ENCODE measurements at places on chromosomes 5 and 9. TPM values are rescaled to one million over a fixed set of nuclear protein-coding genes. Genes with fewer than 3 reads are reported as not detected.

The ASPN gene
- 7.3 TPM for polyA plus RNA-seq

The CCNJL gene
- polyA plus RNA-seq: 9.3 TPM

The TEK gene
- 55.6 TPM for polyA plus RNA-seq

The TMEM232 gene
- 5.3 TPM for polyA plus RNA-seq

The AQP3 gene
- 31.5 TPM for polyA plus RNA-seq

The JADE2 gene
- polyA plus RNA-seq: 16.6 TPM

The ARHGEF28 gene
- polyA plus RNA-seq: 12.5 TPM

DNA sequence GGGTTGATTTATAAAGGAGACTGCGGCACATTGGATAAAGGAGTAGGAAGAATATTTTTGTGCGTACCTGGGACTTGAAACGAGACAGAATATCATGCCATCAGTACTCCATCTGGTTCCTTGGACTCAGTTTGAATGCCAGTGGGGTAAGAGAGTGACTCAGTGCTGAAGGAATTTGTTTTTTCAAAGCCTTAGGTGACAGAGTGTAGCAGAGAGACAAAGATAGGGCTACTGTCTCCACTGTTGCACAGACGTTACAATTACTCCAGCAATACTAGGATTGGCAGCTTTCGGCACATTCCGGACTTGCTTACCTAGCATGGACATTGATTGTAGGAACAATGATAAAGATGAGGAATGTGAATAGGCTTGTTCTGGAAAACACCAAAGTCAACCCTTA, 250.7 kb downstream of the KCTD16 start:
- no peak overlapping the region for H3K27ac ChIP-seq
- H3K36me3 ChIP-seq: no peaks in the 10 kb centered on the region
- no peak overlapping the region for H3K4me3 ChIP-seq

DNA sequence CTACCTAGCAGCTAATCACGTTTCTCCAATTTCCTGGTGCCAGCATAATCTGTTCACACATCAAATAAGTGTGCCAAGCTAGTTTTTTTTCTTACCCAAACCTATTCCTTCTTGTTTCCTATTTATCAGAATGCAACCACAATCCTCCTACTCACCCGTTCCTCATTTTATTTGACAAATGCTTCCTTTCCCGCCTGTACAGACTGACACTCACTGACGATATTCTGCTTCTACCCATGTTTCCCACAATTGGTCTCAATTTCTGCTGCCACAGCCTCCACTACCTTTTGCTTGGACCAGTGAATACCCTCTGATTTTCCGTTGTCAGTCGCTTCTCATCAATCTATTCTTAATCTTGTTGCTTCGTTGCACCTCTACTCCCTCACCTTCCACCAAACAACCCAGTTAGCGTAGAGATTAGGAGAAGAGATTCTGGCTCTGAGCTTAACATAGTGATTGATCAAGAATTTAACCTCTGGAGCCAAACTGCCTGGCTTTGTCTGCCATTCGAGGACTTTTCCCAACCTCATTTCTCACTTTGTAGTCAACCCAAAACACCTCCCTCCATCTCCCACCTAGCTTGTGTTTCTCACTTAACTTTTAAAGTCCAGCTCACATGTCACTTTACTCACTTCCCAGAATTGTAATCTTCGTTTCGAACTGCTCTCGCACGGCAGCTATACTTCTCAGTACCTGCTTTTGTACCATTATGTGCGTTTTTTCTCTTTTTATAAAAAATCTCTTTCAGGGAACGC, 729 bp upstream of the TMEM38B start:
- peak overlapping the region; percentile 68 for H3K4me3 ChIP-seq
- no peak for DNase-seq
- H3K27me3 ChIP-seq: peaks cover 41% of the 10 kb centered on the region
- H3K36me3 ChIP-seq: no peaks in the 10 kb centered on the region
- H3K27ac ChIP-seq: no peak overlapping the region
- H3K4me1 ChIP-seq: no peaks in the 10 kb centered on the region

GRCh38 chr5:95283022-95283615, 1.8 kb downstream of the MCTP1 start:
- H3K4me3 ChIP-seq: peak overlapping the region; percentile 47
- no peaks in the 10 kb centered on the region for H3K36me3 ChIP-seq
- peaks cover 10% of the 10 kb centered on the region for H3K4me1 ChIP-seq
- H3K27me3 ChIP-seq: peaks cover 60% of the 10 kb centered on the region
- DNase-seq: no peak

DNA sequence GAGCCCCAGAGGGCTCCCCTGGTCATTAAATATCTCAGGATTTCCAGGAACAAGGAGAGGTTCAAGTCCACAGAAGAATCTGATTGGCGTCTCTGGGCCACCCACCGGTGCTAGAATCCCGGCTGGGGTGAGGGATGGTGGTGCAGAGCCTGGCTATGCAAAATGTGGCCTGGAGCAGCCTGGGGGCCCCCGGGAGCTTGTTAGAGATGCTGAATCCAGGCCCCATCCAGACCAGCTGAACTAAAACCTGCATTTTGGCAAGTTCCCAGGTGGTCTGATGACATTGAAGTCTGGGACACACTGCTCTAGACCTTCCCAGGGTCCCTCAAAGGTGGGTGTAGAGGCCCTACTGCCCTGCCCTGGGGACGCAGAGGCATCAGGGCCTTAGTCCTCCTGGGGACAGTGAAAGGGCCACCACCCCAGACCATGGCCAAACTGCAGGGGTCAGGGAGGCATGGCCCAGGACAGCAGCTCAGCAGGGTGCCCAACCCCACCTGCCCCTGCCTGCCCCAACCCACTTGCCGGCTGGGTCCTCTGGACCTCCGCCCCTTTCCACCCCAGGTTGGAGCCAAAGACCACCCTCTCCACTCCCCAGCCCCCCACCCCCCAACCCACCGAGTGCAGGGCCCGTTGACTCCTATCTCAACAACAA, 34.7 kb downstream of the ADAMTS2 start:
- peaks cover 5% of the 10 kb centered on the region for H3K27me3 ChIP-seq
- no peaks in the 10 kb centered on the region for H3K4me1 ChIP-seq
- no peak overlapping the region for H3K27ac ChIP-seq
- H3K36me3 ChIP-seq: no peaks in the 10 kb centered on the region
- H3K4me3 ChIP-seq: no peak overlapping the region

GRCh38 chr5:83494666-83495065, 23.1 kb downstream of the VCAN start:
- DNase-seq: no peak
- H3K27me3 ChIP-seq: no peaks in the 10 kb centered on the region
- no peaks in the 10 kb centered on the region for H3K36me3 ChIP-seq
- H3K4me3 ChIP-seq: no peak overlapping the region
- no peaks in the 10 kb centered on the region for H3K4me1 ChIP-seq

DNA sequence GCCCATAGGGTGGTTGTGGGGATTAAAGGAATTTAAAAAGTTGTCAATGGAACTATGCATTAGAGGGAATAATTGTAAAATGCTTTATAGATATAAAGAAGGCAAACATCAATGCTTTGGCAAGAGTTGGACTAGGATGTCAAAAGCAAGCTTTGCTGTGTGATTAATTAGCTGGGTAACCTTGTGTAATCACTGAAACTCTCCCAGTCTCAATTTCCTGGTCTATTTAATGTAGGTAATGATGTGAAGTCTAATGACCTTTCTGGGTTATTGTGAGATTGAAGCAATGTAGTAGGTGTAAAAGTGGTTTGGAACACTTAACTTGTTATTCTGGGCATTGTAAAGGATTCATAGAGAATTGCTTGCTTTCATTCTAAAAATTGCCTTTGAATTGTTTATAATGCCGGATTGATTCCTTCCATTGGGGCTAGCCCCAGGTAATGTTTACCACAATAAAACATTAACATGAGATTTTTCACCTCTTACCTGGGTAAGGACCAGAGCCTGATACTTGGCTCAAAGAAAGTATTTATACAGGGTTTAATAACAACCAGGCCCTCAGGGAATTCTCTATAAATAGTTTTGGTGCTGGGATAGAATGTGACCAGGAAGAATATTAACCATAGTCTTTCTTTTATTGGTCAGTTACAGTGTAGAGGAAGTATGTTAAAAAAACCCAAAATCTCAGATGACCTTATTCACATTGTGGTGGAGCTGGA, 30.0 kb upstream of the CLINT1 start:
- DNase-seq: no peak
- no peak overlapping the region for H3K4me3 ChIP-seq
- peaks cover 4% of the 10 kb centered on the region for H3K4me1 ChIP-seq

- H3K36me3 ChIP-seq: no peaks in the 10 kb centered on the region
- DNase-seq: no peak
- no peaks in the 10 kb centered on the region for H3K4me1 ChIP-seq
- no peaks in the 10 kb centered on the region for H3K27me3 ChIP-seq
- H3K4me3 ChIP-seq: no peak overlapping the region
Measured at GRCh38 chr5:11468334-11469039, 435.8 kb downstream of the CTNND2 start.

DNA sequence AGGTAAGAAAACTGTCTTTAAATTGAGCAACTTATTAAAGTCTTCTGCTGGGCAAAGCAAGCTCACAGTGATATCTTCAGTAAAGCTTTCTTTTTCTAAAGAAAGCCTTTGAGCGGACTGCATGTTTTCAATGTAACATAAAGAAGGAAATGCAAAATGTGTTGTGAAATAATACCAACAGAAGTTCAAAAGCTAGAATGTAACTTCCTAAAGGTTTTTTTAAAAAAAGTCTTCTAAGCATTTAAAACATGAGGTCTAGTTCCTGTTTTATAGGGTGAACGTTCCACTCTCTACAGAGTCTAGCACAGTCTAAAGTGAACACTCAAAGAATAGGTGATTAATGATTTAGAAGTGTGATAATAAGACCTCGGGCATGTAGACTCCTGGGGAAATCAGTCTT, 62.9 kb downstream of the DENND1A start:
- H3K27ac ChIP-seq: peak overlapping the region; percentile 49
- no peaks in the 10 kb centered on the region for H3K36me3 ChIP-seq
- no peaks in the 10 kb centered on the region for H3K27me3 ChIP-seq
- DNase-seq: no peak
- H3K4me1 ChIP-seq: no peaks in the 10 kb centered on the region

GRCh38 chr9:123933440-123934212, 3.7 kb upstream of the DENND1A start:
- DNase-seq: no peak
- no peak overlapping the region for H3K4me3 ChIP-seq
- H3K27ac ChIP-seq: no peak overlapping the region

DNA sequence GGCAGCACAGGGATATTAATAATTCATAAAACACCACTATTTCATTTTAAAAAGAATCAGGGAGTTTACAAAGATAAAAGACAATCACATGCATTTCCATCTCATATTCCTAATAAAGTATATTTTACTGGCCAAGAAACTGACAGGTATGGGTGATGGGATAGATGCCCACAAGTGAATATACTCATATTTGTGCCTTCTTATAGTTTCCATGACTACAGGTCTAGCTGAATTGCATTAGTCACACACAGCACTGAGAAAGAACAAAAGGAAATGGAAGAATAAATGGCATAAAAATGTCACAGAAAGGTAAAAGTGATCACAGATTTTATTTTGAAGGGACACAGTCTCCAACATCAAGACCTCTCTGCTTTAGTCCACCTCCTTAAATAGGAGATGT, 193.5 kb downstream of the PLK2 start:
- H3K36me3 ChIP-seq: no peaks in the 10 kb centered on the region
- no peak for DNase-seq

GRCh38 chr5:170286386-170286925, 11.1 kb downstream of the LCP2 start:
- H3K36me3 ChIP-seq: peaks cover 92% of the 10 kb centered on the region
- H3K4me1 ChIP-seq: peaks cover 94% of the 10 kb centered on the region
- H3K27ac ChIP-seq: peak overlapping the region; percentile 59
- H3K4me3 ChIP-seq: no peak overlapping the region

- H3K4me1 ChIP-seq: no peaks in the 10 kb centered on the region
- no peaks in the 10 kb centered on the region for H3K36me3 ChIP-seq
- DNase-seq: no peak
- no peak overlapping the region for H3K27ac ChIP-seq
Measured at GRCh38 chr5:136374638-136375037, 9.3 kb upstream of the TRPC7 start.

DNA sequence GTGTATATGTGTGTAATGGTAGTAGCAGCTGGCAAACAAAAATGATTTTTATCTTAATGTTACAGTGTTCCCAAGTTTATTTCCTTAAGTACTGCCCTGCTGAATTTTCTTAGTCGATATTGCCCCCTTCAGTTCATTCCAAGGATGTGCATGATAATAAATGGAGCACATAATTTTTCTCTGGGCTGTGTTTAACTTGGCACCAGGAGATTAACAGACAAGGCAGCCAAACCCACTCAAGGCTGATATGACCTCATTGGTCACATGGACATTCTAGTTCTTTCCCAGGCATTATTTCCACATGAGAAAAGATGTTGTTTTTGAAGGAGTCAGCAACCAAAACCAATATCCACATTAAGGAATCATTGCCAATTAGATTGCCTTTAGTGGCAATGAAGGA, 61.8 kb downstream of the COX7C start:
- H3K4me3 ChIP-seq: no peak overlapping the region
- DNase-seq: peak; percentile 23
- H3K4me1 ChIP-seq: peaks cover 5% of the 10 kb centered on the region
- H3K36me3 ChIP-seq: no peaks in the 10 kb centered on the region

- H3K4me3 ChIP-seq: no peak overlapping the region
- peaks cover 8% of the 10 kb centered on the region for H3K4me1 ChIP-seq
- no peak for DNase-seq
- no peaks in the 10 kb centered on the region for H3K27me3 ChIP-seq
- no peak overlapping the region for H3K27ac ChIP-seq
Measured at GRCh38 chr9:89277043-89277442, 34.0 kb upstream of the CKS2 start.

- no peaks in the 10 kb centered on the region for H3K27me3 ChIP-seq
- DNase-seq: no peak
- H3K4me3 ChIP-seq: no peak overlapping the region
- H3K4me1 ChIP-seq: no peaks in the 10 kb centered on the region
- no peak overlapping the region for H3K27ac ChIP-seq
Measured at GRCh38 chr9:127707766-127708165, 978 bp downstream of the CFAP157 start.

- no peak for DNase-seq
- no peak overlapping the region for H3K27ac ChIP-seq
- H3K27me3 ChIP-seq: no peaks in the 10 kb centered on the region
- H3K36me3 ChIP-seq: no peaks in the 10 kb centered on the region
- no peak overlapping the region for H3K4me3 ChIP-seq
Measured at GRCh38 chr5:145407300-145408047, 427.7 kb downstream of the PRELID2 start.

DNA sequence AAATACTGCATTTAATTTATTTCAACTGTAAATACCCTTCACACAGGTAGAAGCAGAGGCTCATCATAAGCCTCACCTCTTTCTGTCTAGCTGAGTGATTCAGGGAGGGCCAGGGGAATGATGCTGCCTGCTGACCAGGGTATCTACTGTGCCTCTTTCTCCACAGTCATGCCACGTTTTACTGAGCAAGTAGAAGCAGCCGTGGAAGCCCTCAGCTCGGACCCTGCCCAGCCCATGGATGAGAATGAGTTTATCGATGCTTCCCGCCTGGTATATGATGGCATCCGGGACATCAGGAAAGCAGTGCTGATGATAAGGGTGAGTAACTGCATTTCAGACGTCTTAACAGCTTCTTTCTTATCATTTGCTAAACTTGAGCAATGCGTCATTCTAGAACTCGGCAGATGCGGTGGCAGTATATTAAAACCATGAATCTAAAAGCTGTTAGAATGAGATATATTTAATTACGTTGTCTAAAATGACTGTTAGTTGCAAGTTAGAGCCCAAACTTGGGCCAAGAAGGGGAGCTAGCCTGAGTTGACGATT, 50.0 kb upstream of the LRRTM2 start:
- H3K4me1 ChIP-seq: no peaks in the 10 kb centered on the region
- peaks cover 62% of the 10 kb centered on the region for H3K36me3 ChIP-seq
- no peak overlapping the region for H3K4me3 ChIP-seq
- no peaks in the 10 kb centered on the region for H3K27me3 ChIP-seq
- no peak overlapping the region for H3K27ac ChIP-seq
